Esophagus squamous epithelium (tissue), 5 donors: ENCODE measurements at places on chromosomes 2 and 18.

- no peak for DNase-seq
These were observed 1739.1 kb upstream of the PIK3C3 start for GRCh38 chr18:40215979-40216378.

- DNase-seq = no peak
These were observed 31.1 kb downstream of the PSME4 start for GRCh38 chr2:53939656-53940055.

- no peak for DNase-seq
These were observed 494.9 kb downstream of the NYAP2 start for GRCh38 chr2:225894236-225894980.

- no peak for DNase-seq
These were observed 28.1 kb downstream of the MLPH start for GRCh38 chr2:237515166-237515565.

DNA sequence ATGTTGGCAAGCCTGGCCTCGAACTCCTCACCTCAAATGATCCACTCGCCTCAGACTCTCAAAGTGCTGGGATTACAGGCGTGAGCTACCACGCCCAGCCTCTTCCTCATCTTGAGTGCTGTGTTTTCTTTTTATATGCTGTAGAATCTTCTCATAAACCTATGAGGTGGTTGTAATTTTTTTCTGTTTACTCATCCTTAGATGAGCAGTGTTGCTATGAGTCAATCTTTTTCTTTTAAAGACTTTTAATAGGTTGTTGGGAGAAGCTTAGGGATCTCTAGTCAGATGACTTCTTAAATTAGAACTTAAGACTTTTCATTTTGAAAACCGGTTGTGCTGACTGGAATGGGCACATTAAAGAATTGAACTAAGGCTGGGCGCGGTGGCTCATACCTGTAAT lies 8.7 kb upstream of the AAK1 start:
- DNase-seq = peak; percentile 1

DNA sequence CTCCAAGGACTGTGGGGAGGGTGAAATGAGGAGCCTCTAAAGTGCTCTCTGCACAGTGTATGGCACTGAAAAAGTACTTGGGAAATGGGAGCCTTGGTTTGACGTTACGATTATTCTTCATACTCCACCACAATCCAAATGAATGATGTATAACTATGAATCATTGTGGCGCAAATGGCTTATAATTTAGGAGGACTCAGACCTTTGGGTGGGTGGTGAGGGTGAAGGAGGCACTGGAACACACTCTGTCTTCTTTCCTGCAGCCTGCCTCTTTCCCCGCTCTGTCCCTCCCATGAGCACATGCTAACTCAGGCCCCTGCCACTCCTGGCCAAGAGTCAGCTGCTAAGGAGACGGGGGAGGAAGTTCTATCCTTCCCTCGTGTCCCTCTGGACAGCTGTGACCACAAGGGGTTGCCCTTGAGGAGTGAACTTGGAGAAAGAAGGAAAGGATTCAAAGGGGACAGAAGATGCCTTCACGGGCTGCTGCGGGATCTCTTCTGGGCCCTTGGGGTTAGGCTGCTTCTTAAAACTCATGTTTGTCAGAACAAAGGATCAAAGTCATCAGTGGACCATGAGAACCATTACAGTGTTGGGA lies 36.5 kb downstream of the POLR1A start:
- DNase-seq = no peak

GRCh38 chr2:154173919-154174318 lies 302.2 kb downstream of the GALNT13 start:
- no peak for DNase-seq

DNA sequence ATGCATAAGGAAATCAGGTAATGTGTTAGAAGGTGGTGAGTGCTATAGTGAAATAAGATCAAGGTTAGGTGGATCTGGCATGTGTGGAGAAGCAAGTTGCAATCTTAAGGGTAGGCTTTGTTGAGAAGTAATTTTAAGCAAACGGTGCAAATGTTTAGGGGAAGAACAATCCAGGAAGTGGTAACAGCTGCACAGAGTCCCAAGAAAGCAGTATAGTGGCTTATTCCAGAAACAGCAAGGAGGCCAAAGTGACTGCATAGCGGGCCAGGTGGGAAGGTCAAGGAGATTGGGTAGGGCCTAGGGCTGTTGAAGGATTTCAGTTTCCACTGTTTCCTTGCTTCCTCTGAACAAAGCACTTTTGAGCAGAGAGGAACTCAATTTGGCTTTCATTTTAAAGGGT lies 30.0 kb upstream of the RAB1A start:
- no peak for DNase-seq

GRCh38 chr2:148590612-148591011 lies 53.9 kb upstream of the EPC2 start:
- DNase-seq = no peak

DNA sequence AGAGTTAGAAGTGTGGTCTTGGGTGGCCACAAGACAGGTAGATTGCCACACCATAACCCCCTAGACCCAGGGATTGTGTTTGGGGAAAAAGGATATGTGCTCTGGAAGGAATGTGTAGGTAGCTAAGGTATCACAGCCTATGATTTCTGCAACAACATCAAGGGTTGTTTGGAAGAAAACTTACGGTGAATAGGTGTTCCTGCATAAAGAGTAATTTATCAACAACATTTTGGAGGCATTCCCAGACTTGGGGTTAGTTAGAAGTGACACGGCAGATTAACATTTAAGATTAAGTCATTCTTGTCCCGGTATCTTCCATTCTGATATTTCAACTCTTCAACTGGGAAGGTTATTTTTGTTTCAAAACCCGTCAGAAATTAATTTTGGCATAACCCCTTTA lies 65.5 kb downstream of the SPP2 start:
- no peak for DNase-seq

- no peak for DNase-seq
These were observed 11.5 kb upstream of the CELF4 start for GRCh38 chr18:37577051-37577611.

GRCh38 chr2:33497221-33497650 lies 20.8 kb downstream of the RASGRP3 start:
- no peak for DNase-seq

GRCh38 chr2:15895615-15896469 lies 44.5 kb upstream of the MYCN start:
- DNase-seq = no peak

DNA sequence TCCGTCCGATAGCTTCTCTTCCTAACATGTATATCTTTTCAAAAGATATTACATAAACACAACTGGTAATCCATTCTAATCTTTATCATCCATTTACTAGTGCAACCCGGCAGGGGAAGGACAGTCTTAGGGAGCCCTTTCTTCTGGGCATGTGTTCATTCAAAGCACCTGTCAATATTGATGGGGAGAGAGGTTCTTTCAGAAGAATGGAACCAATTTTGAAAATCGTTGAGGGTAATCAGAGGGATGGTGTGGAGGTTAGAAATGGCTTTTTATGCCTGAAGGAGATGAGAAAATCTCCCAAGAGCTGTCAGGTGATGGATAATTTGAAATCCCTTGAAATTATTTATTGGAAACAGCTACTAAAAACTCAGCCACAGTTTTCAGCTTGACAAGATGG lies 561.9 kb upstream of the DCC start:
- no peak for DNase-seq

DNA sequence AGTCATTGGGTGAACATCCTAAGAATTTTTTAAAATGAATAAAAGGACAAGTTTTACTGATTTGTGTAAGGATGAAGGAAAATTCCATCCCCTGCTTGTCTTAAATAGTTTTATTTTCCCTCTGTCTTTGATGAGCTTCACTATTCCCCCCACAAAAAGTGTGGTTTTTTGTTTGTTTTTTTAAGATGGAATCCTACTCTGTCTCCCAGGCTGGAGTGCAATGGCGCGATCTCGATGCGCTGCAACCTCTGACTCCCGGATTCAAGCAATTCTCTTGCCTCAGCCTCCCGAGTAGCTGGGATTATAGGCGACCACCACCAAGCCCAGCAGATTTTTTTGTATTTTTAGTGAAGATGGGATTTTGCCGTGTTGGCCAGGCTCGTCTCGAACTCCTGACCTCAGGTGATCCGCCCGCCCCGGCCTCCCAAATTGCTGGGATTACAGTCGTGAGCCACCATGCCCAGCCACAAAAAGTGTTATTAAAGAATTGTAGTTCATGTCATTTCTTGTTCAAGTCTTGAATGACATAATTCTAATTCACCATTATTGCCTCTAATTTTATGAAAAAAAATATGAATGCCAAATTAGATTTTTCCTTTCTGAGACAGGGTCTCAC lies 91.7 kb downstream of the AGPS start:
- DNase-seq = no peak

DNA sequence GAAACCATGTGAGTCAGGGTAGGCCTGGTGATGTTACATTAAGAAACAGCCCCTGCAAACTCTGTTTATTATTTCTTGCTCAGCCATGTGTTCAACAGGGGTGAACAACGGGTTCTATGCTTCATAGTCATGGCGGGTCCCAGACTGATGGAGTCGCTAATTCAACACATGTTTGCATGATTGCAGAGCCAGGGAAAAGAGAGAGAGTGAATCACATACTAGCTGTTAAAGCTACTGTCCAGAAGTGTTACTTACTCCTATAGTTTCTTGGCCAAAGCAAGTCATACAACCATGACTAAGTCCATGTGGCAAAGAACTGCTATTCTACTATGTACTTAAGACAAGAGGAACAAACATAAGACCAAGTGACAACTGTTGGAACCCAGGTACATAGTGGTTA lies 241.2 kb upstream of the SKOR2 start:
- no peak for DNase-seq

- no peak for DNase-seq
These were observed 7.1 kb downstream of the MREG start for GRCh38 chr2:216006164-216006663.

- no peak for DNase-seq
These were observed 61.0 kb upstream of the DTNA start for GRCh38 chr18:34649080-34649479.

DNA sequence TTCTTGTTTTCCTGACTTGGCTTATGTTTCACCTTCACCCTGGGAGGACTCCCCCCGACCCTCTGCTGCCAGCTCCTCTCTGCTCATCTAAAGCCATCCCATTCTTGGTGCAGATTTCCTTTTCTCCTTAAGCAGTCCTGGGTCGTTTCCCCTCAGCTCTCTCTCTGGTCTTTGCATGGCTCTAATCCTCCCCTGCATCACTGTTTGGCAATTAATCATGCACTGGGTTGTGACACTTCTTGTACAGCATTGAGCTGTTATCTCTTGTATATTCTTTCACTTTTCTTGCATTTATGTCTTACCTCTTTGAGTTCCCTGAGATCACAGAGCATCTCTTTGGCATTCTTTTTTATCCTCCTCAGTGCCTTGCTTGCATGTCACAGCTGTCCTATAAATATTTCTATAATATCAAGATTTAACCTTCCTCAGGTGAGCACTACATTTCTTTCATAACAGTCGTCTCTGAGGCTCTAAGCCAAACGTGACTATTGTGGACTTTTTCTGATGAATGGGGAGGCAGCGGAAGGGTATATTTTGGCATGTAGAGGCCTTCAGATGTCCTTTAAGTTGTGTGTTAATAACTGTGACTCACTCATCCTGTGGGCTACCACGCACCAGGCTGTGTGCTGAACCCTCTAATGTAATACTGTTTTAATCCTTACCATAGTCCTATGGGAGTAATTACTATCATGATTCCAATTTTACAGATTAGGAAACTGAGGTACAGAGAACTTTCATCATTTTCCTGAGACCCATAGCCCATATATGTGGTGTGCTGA lies 507.5 kb downstream of the SLC4A3 start:
- DNase-seq = no peak

DNA sequence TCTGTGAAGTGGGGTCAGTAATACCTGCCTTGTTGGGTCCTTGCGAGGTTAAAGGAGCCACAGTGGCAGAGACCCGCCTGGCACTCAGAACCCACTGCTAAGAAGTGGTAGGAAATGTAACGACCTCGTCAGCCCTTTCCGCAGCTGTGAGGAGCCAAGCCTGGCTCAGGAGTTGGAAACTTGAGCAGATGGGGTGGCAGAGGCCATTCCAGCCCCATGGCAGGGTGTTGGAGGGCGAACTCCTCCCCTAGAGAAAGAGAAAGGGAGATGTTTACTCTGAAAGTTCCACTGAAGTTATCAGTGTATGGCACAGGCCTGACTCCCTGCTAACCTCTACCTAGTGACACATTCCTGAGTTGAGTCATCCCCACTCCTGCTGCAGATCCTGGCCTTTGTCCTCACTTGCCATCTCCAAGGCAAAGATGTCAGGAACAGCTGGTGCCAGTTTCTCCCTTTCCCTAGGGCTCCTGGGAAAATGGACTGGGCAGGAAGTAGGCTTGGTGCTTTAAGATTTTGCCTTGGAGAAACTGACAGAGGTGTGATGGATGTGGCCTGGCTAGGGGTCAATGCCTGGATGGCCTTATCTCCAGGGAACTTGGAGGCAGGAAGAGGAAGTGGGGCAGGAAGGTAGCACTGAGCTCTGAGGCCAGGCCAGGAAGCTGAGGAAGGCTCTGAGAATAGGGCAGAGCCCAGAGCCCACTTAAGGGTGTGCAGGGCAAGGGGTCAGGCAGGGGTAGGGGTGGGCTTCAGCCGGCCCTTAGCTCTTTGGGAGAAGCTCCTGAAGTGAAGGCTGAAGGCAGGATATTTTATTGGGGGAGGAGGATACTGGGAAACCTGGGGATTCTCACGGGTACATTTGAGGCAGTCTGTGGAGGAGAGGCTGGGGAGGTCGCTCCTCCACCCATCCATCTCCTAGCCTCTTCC lies 888 bp downstream of the VAMP5 start:
- no peak for DNase-seq

DNA sequence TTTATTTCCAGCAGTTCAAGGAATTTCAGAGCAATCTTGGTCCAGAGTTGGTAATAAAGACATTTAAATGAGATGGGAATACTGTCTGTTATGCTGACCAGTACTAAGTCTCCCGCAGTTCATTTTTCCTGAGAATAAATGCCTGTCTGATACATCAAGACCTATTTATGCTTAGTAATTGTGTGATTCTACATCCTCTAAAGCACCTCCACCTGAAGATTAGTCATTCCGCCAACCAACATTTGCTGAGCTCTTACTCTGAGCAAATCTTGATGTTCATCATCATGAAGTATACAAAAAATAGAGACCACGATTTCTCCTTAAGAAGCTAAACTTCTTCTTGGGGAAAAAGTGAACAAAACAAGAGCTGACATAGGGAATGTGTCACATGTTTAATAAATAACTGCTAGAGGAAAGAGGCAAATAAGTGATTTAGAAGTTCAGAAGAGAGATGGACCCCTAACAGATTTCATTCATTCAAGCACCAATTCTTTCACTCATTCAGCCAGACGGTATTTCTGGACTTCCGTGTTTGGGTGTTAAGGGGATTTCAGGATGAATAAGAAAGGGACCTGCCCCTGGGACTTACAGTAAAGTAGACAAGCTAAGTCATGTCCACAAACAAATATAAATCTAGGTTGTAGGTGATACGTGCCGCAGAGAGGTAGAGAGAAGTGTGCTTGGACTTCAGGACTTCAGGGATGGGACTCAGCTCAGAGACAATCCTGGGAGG lies 34.2 kb upstream of the PPP4R1 start:
- no peak for DNase-seq

- no peak for DNase-seq
These were observed 31.5 kb downstream of the DOCK10 start for GRCh38 chr2:225010804-225011203.

DNA sequence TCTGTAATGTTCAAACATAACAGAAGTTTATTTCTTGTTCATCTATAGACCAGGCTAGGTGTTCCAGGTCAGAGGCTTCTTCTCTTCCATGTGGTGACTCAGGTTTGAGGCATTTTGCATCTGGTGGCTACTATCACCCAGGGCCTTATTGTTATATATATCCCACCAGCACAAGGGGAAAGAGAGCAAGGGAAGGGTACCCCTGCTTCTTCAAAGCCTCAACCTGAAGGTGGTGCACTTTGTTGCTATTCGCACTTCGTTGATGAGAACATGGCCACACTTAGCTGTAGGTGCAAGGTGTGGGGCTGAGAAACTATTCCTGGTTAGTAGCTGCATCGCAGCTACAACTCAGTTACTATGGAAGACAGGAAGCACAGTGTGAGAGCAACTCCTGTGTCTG lies 27.4 kb upstream of the SLC3A1 start:
- DNase-seq = no peak
